ENCODE measurements at places on chromosomes 5 and 9.

DNA sequence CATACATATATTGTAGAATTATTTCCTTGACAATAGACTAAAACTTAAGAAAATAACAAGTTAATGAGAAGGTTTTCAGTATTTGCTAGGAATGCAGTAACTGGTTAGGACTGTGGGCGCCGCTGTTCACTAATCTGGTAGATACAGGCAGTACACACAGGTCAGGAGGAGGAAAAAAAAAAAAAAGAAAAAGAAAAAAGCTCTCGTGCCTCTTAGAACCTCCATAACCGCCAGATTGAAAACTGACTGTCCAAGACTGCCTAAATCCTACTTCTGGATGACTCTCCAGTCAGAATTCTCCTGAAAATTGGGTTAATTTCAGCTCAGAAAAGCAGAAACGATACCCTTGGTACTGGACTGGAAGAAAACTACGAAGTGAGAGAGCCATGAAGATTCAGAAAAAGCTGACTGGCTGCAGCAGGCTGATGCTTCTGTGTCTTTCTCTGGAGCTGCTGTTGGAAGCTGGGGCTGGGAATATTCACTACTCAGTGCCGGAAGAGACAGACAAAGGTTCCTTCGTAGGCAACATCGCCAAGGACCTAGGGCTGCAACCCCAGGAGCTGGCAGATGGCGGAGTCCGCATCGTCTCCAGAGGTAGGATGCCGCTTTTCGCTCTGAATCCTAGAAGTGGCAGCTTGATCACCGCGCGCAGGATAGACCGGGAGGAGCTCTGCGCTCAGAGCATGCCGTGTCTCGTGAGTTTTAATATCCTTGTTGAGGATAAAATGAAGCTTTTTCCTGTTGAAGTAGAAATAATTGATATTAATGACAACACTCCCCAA lies at the start of gene PCDHGA1:
TSS of gene PCDHGA1 (plus strand) at position 216 of the 782 bp plus-strand sequence.
- peak; percentile 37 for DNase-seq

DNA sequence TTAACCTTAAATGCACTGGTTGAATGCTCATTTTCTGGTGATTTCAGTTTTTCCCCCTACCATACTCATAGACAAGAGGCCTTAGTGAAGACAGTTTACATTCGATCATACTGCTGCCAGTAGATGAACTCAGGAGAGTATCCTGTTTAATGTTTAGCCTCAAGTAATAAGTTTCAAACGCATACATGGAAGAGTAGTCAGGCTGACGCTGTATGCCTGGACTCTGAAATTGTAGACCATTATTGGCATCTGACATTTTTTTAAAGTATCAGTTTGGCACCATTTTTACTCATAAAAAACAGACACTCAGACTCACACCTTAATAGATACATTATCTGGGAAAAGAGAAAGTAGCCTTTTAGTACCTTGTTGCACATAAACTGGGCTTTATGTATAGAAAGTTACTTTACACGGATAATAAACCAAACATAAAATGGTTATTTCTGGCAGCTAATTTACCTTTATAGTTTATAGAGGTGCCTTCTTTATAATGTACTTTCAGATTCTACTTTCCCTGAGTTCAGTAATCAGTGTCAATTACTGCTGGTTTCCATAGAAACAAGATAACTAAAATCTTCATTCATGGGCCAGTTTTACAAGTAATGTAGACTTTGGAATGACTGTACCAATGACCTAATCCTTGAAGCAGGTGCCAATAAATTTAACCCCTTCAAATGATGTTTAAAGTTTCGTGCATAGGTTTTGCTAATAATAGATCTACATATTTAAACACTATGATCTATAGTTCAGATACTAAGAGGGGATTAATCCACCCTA lies 183.8 kb upstream of the ITGA1 start:
- no peak for DNase-seq

DNA sequence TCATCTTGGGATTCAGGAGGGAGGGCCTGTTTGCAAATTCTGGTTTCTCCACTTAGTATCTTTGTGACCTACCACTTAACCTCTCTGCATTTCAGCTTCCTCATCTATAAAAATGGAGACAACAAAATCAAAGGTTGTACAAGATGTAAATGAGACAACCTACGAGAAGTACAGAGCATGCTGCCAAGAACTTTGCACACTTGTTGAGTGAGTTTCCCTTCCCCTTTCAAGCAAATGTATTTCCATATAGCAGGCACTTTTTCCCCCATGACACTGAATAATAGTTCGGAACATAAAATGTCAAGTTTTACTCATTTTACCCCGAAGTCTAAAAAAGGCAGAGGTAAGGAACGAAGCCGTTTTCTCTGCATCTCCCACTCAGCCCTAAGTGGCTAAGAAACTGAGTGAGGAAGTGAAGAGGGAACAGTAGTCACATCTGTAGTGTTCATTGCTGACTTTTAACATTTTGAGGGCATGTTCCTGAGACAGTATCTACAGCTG lies 159.0 kb downstream of the TLE1 start:
- no peak for DNase-seq

DNA sequence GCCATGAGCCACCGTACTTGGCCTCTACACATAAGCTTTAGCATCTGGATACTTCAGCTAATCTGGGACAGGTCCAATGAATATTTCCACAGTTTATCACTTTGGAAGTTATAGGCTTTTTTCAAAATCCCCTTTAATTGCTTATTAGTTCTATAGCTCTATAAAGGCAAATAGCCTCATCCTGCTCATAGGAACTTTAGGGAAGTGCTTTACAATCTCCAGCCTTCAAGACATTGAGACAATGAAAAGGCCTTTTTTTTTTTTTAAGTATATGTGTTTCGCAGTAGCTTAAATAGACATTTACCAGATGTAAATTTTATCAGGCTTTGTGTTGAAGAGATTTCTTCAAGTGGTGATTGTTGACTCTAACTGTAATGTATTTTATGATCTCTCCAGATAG lies 224.2 kb downstream of the ARL15 start:
- DNase-seq, result no peak

GRCh38 chr5:109192555-109193281 lies 217.1 kb downstream of the PJA2 start:
- DNase-seq, result no peak

DNA sequence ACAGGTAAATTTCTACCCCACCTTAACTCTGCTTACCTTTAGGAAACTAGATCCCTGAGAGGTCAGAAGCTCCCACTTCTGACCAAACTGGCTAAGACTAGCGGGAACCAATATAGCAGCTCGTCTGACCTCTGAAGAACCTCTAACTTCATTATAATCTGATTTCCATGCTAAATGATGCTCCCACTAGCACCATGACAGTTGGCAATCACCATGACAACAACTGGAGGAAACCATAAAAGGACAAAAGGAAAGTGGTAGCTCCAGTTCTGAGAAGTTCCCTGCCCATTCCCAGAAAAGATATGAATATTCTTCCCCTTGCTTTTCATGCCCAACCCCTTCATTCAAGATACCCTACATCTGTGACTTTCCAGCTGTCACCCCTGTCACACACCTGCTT lies 483.3 kb downstream of the CTNND2 start:
- DNase-seq, result no peak

GRCh38 chr5:71588533-71588885 lies 1.4 kb downstream of the MCCC2 start:
- DNase-seq, result no peak
